ENCODE measurements at places on chromosomes 7 and 10.
A peak's percentile ranks its signal among the peaks of the same experiment; 100 is the strongest.

DNA sequence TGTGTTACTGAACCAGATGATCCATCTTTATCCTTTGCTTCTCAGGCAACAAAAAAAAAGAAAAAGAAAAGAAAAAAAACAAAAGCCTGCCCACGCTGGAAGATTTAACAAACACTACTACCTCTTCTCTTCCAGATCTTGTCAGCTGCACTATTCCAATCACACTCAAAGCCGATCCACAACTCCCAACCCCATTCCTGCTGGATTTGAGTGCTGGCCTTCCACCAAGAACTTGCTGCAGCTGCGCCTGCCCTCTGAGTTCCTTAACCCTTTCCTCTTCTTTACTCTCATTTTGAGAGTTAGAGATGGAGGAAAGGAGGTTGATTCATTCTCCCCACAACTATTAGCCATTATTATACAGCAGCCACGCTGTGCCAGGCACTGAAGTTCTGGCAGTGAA lies 16.0 kb upstream of the ITGA8 start:
- DNase-seq, result no peak

- DNase-seq, result no peak
Measured at GRCh38 chr10:61653699-61654098, 9.0 kb upstream of the CABCOCO1 start.

- no peak for DNase-seq
Measured at GRCh38 chr10:92923416-92923815, 75.1 kb downstream of the EXOC6 start.

GRCh38 chr7:21580073-21580521 lies 37.3 kb downstream of the DNAH11 start:
- DNase-seq, result no peak

- DNase-seq, result no peak
Measured at GRCh38 chr7:68629-69028, 123.7 kb upstream of the FAM20C start.

DNA sequence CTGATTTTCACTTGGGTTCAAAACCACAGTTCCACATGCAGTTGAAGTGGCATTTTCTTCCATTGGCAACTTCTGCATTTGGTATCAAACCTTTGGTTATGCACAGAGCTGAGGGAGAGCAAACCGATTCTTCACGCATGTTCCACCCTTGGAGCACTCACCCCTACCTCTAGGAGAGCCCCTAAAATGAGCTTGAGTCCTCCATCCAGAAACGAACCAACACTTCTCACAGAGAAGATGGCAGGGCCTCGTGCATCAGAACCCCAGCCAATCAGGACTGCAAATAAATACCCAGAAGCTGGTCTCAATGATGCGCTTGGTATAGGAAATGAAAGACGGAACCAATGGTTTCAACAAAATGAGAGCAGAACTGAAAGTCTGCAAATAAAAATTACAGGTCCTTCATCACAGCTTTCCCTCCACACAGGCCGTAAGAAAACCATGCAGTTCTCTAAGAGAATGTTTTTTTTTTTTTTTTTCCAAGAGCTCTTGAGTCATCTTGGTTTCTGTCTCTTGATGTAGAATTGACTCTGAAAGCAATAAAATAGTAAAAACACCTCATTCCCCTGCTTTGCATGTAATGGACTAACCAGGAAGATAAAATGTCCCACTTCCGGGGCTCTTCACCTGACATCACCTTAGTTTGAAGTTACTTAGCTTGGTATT lies 23.9 kb downstream of the KLF6 start:
- peak; percentile 41 for DNase-seq

DNA sequence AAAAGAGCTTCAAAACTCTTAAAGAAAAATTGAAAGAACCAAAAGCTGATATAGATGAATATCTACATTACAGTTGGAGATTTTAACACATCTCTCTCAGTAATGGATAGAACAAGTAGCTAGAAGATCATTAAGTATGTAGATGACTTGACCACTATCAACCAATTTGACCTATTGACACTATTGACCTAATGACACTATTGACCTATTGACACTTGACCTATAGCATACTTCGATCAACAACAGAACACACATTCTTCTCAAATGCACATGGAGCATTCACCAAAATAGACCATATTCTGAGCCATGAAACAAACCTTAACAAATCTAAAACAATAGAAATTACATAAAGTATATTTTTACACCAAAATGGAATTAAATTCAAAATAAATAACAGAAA lies 22.3 kb downstream of the GIMAP5 start:
- DNase-seq, result no peak

- DNase-seq, result no peak
Measured at GRCh38 chr7:51035716-51036115, 253.0 kb upstream of the GRB10 start.

DNA sequence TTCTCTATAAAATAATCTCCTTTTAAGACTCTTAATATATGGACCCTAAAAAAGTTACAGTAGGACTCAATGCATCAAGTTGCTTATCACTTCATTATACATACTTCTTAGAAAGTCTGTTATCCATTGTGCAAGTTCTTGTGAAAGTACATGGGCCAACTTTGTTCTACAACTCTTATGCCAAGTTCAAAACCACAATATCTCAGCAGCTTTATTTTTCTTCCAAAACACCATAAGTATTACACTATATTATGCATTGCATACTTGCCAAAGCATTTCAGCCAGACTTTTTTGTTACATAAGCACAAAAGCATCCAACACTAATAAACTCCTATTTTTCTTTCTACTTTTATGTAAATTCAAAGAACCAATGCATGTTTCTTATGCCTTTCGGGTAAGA lies 94.4 kb downstream of the AHR start:
- DNase-seq, result no peak

DNA sequence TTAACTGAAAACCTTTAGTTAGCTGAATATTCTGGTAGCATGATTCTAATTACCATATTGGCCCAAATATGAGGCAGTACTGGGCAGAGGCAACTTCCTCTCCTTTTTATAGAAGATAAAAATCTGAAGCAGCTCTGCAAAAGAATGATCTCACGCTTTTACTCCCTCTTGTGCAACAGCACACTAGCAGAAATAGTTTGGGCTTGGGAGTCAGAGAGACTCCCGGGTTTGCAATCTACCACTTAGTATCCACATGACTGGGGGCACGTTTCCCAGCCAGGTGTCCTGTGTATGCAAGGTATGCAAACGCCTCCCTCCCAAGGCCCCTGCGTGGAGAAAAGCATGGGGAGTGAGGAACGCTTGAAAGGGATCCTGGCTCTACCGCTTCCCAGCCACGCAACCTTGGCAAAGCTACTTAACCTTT lies 47.2 kb upstream of the RHEB start:
- no peak for DNase-seq

- peak; percentile 74 for DNase-seq
Measured at GRCh38 chr7:102431617-102432298, 1.6 kb upstream of the ORAI2 start.

DNA sequence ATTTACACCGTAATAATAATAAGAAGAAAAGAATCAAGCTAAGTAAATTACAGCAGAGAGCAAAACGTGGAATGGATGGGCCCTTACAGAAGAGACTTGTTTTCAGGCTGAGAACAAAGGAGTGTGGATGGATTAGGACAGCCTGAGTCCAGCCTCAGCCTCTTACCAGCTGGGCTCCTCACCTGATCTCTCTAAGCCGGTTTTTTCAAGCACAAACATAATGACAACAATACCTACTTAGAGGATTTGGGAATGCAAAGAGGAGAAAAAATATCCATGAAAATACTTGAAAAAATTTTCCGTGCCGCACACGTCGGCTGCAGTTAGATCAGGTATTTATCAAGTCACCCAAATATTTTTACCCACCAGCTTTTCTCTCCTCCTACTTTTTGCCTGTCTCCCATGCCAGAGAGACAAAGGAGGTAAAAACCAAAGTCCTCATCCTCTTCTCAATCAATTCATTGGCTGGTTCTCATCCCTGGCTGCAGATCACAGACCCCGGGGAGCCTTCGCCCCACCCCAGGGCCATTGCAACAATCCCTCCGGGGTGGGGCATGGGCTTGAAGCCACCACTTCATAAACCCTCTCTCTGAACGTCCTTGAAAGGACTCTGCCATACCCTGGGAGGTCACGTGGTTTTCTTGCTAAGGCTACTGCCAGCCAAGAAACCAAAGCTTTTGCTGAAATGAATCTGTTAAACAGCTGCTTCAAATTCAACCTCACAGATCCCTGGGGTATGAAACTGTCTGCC lies 29.7 kb upstream of the GTF2I start:
- no peak for DNase-seq

DNA sequence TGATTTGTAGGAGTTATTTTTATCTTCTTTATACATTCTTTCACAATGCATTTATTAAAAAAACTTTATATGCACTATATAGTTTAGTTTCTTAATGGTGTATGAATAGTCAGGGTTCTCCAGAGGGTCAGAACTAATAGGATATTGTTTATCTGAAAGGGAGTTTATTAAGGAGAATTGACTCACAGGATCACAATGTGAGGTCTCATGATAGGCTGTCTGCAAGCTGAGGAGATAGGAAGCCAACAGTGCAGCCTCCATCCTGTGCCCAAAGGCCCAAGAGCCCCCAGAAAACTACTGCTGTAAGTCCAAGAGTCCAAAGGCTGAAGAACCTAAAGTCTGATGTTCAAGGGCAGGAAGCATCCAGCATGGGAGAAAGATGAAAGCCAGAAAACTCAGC lies 192.8 kb upstream of the AHR start:
- DNase-seq, result no peak

GRCh38 chr10:59580026-59580863 lies 129.4 kb downstream of the SLC16A9 start:
- no peak for DNase-seq

DNA sequence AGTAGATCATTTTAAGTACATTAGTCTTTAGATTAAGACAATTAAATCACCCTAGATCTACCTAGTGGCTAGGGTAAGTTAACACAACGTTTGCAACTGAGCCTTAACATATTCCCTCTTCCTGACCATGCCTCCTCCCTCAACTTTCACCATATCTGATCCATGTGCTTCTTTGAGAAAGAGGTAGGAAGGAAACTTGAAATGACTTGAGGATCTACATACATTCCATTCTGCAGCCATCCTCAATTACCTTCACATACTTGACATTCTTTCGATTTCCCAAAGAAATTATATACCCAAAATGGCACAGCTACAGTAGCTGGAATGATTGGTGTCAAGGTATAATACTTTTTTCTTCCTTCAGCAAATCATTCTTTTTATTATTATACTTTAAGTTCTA lies 12.9 kb upstream of the SEPTIN7 start:
- DNase-seq, result no peak

DNA sequence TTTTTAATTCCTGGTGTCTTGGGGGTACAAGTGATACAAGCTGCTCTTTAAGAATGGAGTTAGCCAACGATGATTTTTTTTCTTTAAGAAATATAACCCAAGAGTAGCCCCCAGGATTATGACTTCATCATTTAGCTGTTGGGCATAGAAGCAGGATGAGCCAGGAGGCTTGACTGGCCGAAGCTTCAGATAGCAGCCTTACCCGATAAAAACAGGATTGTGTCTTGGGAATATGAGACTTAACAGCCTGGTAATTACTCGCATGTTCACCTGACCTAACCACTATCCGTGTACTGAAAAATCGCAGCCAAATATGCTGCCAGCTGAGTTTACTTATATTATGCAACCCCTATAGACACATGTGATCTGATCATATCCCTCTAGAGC lies 346.0 kb upstream of the BMPER start:
- no peak for DNase-seq

DNA sequence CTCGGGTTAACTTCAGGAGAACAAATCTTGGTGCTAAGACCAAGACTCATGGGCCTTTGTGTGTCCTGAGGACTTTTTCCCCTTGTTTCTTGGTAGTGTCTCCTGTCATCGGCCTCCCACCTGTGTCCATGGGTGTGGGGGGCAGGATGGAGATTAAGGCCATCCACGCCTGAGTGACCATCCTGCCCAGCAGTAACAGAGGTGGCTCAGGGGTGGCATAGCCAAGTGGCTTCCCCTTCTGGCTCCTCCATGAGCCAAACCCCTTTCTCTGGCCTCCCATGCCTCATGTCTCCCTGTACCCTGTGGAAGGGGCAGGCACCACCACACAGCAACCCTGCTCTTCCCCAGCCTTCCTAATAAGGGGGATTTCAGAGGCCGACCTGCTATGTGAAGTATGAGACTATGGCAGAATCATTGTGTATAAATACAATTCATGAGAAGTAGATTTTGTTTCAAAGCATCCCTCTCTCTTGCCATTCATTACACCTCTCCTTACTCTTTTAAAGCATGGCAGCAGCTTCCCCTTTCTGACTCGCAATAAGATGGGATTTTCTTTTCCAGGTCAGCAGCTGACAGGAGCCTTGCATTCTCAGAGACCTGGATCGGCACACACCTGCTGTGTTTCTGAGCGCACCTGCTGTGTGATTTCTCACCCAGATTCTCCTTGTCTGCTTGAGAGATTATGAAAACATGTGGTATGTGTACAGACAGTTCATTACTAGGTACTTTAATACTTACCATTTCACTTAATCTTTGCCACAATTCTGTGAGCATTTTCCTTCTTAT lies 102.5 kb downstream of the XPNPEP1 start:
- no peak for DNase-seq

DNA sequence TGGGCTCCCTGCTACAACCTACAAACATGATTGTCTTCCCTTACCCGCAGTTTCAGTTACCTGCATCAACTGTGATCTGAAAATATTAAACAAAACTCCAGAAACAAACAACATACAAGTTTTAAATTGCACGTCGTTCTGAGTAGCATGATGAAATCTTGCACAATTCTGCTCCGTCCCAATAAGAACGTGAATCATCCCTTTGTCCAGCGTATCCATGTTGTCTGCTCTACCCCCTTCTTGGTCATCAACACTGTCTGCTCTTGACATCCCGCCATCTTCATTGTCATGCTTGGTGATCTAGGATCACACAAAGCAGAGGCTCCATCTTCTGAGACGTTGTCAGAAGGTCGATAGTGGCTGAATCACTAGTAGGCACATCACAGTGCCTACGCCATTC lies 53.9 kb downstream of the ACADSB start:
- no peak for DNase-seq

- DNase-seq, result no peak
Measured at GRCh38 chr10:85832988-85833387, 533.6 kb downstream of the GRID1 start.

GRCh38 chr7:8515640-8516185 lies 82.3 kb downstream of the NXPH1 start:
- no peak for DNase-seq

GRCh38 chr7:102896585-102896984 lies 16.2 kb upstream of the LRRC17 start:
- DNase-seq, result no peak

GRCh38 chr10:91974960-91975359 lies 51.4 kb downstream of the BTAF1 start:
- no peak for DNase-seq

DNA sequence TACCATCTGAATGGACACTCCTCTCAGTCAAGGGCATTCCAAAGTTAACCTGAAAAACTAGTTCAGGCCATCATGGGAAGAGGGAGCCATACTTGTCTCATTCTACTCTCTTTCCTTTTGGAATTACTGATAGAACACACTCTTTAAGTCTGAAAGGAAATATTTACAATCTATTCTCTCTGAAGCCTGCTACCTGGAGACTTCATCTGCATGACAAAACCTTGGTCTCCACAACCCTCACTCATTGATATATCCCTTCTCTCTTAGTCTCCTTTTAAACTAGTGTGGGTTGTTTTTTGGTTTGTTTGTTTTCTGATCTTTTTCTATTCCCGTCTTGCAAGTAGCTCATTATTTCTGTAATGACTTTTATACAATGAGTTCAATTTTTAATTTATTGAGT lies 169.5 kb downstream of the C1GALT1 start:
- DNase-seq, result no peak

GRCh38 chr10:114408968-114409444 lies 4.7 kb upstream of the AFAP1L2 start:
- no peak for DNase-seq

GRCh38 chr10:9603972-9604371 lies 1413.7 kb upstream of the CELF2 start:
- DNase-seq, result no peak
